ENCODE measurements at places on chromosomes 4 and X.

DNA sequence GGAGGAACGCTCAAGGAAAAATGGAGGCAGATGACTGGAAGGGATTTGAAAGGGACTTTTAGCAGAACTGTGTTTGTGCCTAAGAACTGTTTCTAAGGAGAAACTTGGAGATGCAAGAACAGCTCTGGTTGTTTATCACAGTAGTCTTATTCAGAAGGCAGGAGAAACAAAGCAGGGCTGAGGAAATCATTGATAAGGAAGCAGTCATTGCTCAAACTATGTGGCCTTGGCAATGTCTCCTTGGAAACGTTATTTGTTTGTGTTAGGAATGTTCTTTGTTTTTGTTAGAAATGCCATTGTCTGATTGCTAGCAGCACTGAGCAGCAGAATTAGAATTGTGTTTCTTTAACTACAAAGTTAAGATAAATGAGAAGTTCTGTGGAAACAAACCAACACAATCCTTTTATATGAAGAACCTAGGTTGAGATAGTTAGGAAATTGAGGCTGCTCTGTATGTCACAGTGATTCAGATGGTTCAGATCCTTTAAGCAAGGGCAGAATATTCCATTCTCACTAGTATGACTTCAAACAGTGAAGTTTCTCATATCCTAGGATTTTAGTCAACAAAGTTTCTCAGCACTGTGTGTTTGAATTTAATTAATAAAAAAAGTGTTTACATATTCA, 1191.3 kb upstream of the IGFBP7 start:
- no peak for DNase-seq

- no peak for DNase-seq
These were observed 605.9 kb upstream of the DIPK2B start for GRCh38 chrX:45806410-45807121.

DNA sequence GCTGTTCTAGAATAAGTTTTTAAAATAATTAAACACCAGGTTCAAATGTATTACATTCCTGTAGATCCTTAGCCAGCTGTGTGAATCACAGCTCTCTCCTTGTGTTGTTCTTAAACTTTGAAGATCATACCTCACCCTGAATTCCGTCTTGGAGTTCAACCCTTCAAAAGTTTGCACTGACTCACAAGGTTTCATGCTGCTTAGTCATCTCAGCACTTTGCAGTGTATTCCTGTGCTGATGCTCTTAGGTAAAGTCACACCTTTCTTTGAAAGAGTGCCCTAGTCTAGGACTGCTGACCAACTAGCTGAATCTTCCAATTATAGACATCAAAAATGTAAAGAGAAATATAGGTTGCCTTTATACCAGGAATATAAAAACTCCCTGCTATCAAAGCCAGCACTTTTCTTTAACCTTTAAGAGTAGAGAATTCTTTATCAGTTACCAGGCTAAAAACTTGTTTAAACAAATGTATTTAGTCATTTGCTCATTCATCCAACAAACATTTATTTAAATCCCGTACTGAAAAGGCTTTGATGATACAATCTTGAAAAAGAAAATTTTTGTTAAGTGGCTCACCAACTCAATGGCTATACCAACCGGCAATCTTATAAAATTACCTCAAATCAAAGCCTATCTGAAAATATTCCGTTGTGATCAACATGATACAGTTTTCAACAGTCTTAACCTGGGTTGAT, 169.7 kb downstream of the RAP1GDS1 start:
- DNase-seq, result no peak

- DNase-seq, result no peak
These were observed 76.0 kb downstream of the FAT4 start for GRCh38 chr4:125390727-125391126.

GRCh38 chrX:68647156-68647957, at the start of gene STARD8:
Gene STARD8 (plus strand): TSS chrX:68647666. CDS start chrX:68647883, 217 bp downstream.
- peak; percentile 22 for DNase-seq

GRCh38 chrX:136549226-136549625, 17.2 kb downstream of the VGLL1 start:
- DNase-seq, result no peak

DNA sequence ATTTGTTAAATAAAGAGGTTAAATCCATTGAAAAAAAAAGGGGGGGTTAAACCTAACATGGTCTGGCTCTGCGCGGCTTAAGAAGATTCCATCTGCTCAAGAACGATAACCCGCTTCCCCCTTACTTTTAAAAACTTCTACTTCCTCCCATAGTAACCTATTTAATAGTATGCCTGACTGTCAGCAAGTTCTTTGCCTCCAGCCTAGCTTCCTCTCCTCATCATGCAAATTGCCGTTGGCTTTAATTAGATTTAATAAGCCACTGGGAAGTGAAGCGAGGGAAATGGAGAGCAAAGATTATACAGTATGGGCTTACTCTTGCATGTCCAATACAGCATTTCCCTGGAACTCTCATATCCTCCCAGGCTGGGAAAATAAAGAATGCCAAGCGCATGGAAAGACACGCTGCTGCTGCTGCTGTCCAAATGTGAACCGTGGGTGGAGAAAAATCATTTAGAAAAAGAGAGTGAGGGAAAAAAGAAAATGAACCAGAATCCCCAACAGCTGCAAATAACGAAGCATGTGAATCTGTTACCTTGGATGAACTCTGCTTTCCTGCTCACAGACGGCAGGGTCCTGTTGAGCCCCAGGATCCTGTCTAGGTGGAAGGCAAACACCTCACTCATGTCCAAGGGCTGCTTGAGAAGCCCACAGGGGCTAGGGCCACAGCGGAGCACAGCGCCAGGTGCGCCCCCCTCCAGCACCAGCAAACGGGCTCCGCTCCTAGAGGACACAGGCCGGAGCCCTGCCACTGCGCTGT, 2.7 kb downstream of the GASK1B start:
- peak; percentile 37 for DNase-seq

DNA sequence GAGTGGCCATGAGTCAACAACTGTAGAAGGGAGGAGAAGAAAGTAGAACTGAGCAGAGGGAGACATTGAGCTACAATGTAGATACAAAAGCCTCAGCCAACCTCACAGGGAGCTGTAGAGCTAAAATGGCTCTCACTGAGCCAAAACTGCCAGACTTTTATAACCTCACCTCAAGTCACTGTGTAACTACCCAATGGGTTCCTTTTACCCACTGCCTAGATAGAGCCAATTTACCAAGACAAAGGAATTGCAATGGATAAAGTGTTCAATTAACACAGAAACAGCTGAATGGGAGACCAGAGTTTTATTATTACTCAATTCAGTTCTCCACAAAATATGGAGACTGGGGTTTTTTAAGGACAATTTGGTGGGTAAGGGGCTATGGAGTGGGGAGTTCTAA, 938.9 kb upstream of the GRIA3 start:
- no peak for DNase-seq

DNA sequence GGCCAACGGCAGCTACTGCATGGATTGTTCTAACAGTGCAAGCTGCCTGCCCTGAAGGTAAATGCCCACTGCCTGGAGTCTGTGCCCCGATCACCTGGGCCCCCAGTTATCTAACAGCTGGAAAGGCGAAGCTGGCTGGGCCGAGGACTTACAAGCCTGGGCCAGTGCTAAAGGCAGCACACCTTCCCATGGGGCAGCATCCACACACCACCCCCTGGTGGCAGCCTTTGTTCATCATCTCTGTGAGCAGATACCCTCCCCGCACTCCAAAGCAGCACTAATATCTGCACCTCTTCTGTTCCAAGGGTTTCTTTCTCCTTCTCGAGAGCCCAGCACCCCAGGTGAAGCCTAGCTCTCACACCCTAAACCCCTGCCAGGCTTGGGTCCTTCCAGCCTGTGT, 7.6 kb downstream of the SLC2A9 start:
- peak; percentile 68 for DNase-seq

DNA sequence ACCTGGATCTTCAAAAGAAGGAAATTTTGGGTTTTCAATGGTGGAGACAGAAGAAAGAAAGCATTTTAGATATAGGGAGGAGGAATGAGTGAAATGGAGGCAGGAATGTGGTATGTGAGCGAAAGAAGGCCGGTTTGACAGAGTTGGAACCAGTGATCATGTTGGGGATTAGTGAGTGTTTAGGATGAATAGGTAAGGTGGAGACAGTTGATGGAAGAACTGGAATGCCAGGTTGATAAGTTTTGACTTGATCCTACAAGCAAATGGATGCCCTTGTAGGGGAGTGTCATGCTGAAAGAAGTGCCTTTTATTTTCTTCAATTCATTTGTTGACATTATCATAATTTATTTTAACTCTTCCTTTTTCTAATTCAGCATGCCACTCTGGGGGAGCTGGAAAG, 207.8 kb upstream of the AMOT start:
- no peak for DNase-seq

DNA sequence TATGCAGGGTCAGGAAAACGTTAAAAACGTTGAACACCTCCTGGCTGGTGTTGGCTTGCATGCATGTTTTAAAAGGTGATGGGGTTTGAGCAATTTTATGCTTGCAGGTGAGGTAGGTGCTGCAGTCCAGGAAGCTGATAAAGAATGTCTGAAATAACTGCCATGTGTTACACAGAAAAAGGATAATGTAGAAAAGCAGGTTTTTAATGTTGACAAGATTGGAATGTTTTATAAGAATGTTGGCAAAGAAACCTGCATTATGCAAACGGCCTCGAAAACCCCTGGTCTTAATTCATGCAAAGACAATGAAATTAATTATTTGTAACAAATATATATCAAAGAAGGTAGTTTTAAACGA, 723.7 kb upstream of the AGA start:
- no peak for DNase-seq

DNA sequence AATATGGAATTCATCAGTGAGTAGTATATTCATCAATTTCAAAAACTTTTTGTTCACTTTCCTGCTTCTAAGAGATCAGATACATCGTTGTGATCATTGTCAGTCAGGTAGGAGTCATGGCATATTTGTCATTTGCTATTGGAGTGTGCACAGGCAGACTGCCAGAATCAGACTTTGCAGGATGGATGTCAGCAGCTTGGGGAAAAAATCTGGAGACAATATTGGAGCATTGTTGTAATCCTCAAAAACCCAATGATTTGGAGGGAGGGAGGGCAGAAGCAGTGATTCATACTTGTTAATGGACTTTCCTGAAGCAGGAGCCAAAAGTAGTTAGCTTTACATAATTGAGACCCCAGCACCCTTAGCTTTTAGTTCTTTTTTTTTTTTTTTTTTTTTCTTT, 59.6 kb upstream of the DRP2 start:
- DNase-seq, result no peak

GRCh38 chrX:16664074-16664473, 14.1 kb downstream of the S100G start:
- DNase-seq, result no peak

DNA sequence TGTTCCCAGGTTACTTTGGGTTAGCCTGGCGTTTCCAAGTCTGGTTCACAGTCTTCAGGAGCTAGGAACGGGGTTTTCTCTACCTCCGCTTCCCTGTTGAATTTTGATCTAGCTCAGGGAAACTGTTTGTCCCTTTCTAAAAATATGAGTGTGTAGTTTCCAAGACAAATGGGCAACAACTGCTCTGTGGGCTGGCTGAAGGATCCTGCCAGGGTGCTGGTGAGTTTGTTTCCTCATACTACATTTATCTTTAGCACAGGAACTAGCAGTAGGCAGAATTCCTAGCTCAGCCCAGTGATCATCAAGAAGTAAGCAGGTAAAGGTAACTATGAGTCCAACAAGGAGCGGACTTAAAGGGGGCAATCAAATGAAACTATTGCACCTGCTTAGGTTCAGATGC, 13.3 kb upstream of the FAM47E start:
- no peak for DNase-seq

DNA sequence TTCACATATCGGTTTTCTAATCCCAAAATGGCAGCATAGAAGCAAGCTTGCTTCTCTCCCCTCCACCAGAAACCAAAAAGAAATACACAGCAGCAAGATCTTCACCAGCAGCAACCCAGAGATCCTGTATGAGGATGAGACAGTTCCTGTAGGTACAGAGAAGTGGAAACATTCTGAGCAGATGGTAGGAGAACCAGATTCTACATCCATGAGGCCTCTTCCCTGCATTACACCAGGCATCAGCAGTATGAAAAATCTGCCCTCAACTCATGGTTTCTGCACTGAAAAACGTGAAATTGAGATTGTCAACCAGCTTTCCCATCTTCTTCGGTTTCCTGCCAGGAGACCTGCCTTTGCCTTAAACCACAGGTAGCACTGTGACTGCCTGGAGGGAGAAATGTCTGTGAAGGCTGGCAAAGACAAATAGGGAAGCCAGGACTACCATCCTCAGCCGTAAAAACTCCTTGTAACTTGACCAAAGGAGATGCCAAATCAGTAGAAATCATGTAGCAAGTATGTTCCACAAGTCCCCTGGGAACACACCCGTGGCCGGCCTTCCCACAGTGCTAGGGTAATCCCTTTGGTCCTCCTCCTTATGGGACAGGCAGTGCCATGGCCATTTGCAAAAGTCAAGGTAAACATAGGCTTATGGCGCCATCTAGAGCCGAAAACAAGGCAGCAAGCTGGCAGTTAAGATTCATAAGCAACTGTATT, 24.0 kb upstream of the MTHFD2L start:
- DNase-seq, result peak; percentile 85

GRCh38 chr4:156378033-156378665, 424.5 kb upstream of the CTSO start:
- no peak for DNase-seq

DNA sequence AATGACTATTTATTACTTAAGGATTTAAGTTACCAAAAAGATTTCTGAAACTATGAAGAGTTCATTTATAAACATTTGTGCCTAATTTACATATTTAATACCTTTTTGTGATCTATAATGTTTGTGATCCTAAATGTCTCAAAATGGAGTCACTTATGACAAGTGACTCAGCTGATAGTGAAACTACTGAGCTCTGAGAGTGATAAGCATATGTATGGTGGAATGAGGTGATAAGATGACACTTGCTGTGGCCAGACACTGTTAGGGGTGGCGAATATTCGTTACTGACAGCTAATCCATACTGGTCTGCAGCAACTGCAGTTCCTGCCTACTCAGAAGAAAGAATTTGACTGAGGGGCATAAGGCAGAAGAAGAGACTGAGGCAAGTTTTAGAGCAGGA, 5.5 kb upstream of the NXF3 start:
- no peak for DNase-seq

- no peak for DNase-seq
These were observed 1290.1 kb downstream of the PCDH7 start for GRCh38 chr4:32010221-32010620.

- DNase-seq, result no peak
These were observed 72.4 kb upstream of the TLR2 start for GRCh38 chr4:153611679-153612078.

- no peak for DNase-seq
These were observed 571.9 kb upstream of the FAM241A start for GRCh38 chr4:111573386-111573785.
